ENCODE measurements at places on chromosomes 7 and 10.

DNA sequence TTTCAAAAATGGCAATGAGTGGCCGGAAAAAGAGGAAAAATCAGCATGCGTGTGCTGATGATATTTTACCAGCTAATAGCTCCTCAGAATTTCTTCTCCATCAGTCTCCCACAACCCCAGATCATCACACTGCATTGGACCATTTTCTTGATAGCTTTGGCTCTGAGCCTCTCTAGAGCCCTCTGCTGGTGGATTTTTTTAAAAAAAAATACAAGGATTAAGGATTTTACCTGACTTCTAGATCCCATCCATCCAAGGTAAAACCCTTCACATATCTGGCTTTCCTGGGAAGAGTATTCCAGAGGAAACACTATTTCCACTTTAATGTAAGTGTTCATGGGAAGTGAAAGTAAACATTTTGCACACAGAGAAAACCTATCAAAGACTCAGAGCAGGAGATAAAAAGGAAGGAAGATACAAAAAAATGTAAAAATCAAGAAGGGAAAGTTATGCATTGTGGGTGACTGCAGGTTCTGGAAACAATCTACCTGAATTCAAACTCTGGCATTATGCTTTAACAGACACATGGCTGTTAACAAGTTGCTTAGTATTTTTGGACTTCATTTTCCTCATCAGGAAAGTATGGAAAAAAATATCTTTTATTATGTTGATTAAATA lies 380.9 kb downstream of the LRRTM3 start:
- no peak for DNase-seq

- DNase-seq: no peak
Observed at GRCh38 chr7:97479740-97480290, 252.1 kb upstream of the TAC1 start.

DNA sequence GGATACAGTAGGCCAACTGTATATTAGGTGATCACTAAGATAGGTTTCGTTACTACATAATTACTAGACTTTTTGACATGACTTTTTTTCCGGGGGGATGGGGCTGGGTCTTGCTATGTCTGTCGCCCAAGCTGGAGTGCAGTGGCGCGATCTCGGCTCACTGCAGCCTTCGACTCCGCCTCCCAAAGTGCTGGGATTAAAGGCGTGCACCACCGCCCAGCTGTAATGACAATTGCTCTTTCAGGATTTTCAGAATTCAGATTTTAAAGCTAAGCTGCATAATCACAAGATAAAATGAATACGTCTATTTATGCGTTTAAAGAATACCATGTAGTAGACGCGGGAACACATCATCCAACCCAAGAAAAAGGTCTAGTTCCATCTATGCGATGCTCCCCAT lies 982 bp downstream of the IDI1 start:
- DNase-seq: no peak

DNA sequence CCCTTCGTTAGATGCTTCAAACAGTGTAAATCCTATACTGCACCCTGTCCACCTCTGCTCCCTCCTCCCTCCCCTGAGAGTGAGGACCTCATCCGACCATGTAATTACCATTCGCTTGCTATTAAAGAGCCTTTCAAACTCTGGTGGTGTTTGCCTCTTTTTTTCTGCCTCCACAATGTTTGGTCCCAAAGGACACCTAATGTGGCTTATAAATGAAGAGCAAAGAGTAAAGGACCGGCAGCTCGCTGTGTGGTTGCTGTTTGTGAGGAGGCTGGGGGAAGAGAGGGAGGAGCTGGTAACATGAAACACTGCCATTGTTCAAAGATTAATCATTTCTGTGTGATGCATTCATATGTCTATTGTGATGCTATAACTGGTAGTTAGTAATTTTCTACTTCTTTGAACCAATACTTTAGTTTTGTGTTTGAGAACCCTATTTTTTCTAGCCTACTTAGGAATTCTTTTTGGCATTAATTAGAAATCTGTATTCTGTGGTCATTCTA lies 27.9 kb downstream of the MTURN start:
- no peak for DNase-seq

GRCh38 chr7:148527717-148528168 lies 62.8 kb upstream of the C7orf33 start:
- DNase-seq: peak; percentile 95

GRCh38 chr10:103373544-103373943 lies 5.8 kb downstream of the TAF5 start:
- DNase-seq: no peak

GRCh38 chr7:44867073-44867995 lies 18.0 kb downstream of the PURB start:
- peak; percentile 17 for DNase-seq

DNA sequence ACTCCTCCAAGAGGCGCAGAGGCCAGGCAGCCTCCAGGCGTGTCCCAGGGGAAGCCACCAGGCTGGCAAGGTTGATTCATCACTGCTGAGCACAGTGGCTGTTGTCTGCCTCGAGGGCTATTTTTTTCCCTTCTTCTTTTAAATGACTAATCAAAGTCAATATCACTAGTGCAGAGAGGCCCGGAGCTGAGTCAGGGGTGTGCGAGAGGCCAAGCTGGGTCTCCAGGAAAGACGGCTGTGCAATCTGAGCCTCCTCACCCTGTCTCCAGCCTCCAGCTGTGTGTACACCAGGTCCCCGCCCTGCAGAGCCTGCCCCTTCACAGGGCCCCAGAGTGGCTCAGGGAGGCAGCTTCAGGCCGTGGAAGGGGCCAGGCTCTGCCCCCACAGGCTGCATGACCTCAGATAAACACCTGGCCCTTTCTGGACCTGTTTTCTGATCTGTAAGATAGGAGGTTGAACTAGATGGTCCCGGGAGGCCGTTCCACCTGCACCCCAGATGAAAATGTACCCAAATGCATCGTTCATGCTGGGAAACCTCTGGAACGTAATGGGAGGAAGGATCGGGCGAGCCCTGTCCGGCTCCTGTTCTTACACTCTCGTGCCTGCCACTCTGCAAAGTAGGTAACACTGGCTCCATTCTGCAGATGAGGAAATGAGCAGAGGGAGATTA lies 3.7 kb downstream of the STX1A start:
- peak; percentile 75 for DNase-seq

DNA sequence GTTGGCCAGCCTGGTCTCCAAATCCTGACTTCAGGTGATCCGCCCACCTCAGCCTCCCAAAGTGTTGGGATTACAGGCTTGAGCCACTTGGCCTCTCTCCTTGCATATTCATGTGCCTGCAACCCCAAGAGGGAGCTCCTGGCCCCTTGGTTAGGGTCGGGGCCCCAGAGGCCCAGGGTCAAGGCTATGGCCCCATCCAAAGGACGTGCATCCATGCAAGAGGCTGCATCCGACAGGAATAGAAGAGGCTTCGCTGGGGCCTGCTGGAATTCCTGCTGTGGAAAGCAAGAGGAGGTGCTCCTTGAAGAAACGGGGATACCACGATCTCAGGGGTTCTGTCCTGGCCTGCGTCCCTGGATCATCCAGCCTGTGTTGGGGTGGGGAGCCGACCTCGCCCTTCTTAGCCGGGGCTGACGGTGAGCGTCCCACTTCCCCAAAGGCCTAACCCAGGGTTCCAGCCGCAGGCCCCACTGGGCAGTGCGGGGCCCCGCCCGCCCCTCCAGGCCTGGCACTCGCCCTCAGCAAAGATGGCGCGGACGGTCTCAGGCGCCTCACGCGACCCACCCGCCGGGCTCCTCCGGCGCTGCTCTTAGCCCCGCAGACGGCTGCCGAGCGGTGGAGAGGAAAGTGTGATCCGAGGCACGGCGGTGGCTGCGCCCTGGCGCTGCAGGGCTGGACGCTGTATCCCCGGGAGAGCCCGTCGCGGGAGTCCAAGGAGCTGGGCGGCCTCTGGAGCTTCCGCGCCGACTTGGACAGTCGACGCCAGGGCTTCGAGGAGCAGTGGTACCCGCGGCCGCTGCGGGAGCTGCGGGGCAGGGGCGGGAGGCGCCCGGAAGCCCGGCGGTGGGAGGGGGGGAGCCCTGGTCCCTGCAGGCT lies 54.7 kb downstream of the ZNF727 start:
- DNase-seq: no peak

- no peak for DNase-seq
Observed at GRCh38 chr7:31028417-31028992, 23.6 kb upstream of the ADCYAP1R1 start.

All from activated CD4-positive, alpha-beta T cell treated with anti-CD3 and anti-CD28 coated beads, Interleukin-2, amount 50 U/mL, for 48 hours (primary cell).